Fibroblast of lung (primary cell): ENCODE measurements at places on chromosomes 5 and 9. TPM values are rescaled to one million over a fixed set of nuclear protein-coding genes. Genes with fewer than 3 reads are reported as not detected.

The LMX1B gene
- not detected in 2 replicates for total RNA-seq

The SH2D3C gene
- 0.26 TPM in 1 of 2 replicates, not detected in the other for total RNA-seq

The ELAVL2 gene
- under 0.01 and 0.26 TPM in 2 replicates for total RNA-seq

The GPRIN1 gene
- 4.9 and 6.3 TPM in 2 replicates for total RNA-seq

The GABRA6 gene
- total RNA-seq, result not detected in 2 replicates

The GFI1B gene
- under 0.01 TPM in 1 of 2 replicates, not detected in the other for total RNA-seq

The CAPSL gene
- total RNA-seq, result 0.33 TPM in 1 of 2 replicates, not detected in the other

The OR13J1 gene
- total RNA-seq, result not detected in 2 replicates

The SH3TC2 gene
- total RNA-seq, result 0.26 and 0.83 TPM in 2 replicates

The FAM169A gene
- 0.51 and 1.2 TPM in 2 replicates for total RNA-seq

The C8G gene
- 1.2 TPM in 1 of 2 replicates, not detected in the other for total RNA-seq

The SLC36A2 gene
- total RNA-seq, result not detected in 2 replicates

The ACOT12 gene
- 0.26 and 2.0 TPM in 2 replicates for total RNA-seq

The CNTFR gene
- 0.26 TPM in 1 of 2 replicates, not detected in the other for total RNA-seq

The IL13 gene
- total RNA-seq, result not detected in 2 replicates

The PCDHA12 gene
- 0.26 and 0.50 TPM in 2 replicates for total RNA-seq

The DOCK8 gene
- under 0.01 TPM in 2 replicates for total RNA-seq

The SNAPC4 gene
- 3.8 and 4.9 TPM in 2 replicates for total RNA-seq

The LTC4S gene
- total RNA-seq, result 0.83 and 4.1 TPM in 2 replicates
